Caco-2 (cell line): ENCODE measurements at places on chromosomes 7 and 10. TPM values are rescaled to one million over a fixed set of nuclear protein-coding genes. Genes with fewer than 3 reads are reported as not detected.

PAPOLB gene
- total RNA-seq: not detected in 2 replicates

NKX1-2 gene
- total RNA-seq: 2.0 and 2.8 TPM in 2 replicates

PPIA gene
- 2,104 and 2,207 TPM in 2 replicates for total RNA-seq

MICALL2 gene
- total RNA-seq: 14.7 and 15.4 TPM in 2 replicates

DOCK1 gene
- total RNA-seq: 82.2 and 83.5 TPM in 2 replicates

FAM25C gene
- total RNA-seq: not detected in 2 replicates

OSBPL3 gene
- 43.9 and 45.1 TPM in 2 replicates for total RNA-seq

TOMM7 gene
- total RNA-seq: 192 and 220 TPM in 2 replicates

MACC1 gene
- total RNA-seq: 87.7 and 96.7 TPM in 2 replicates

IKZF5 gene
- total RNA-seq: 10.4 and 11.6 TPM in 2 replicates

SPDYE8 gene
- total RNA-seq: not detected in 2 replicates

HDAC9 gene
- total RNA-seq: 0.27 and 0.81 TPM in 2 replicates
